H4 (cell line): ENCODE measurements at places on chromosomes 16 and 17.
A peak's percentile ranks its signal among the peaks of the same experiment; 100 is the strongest.

DNA sequence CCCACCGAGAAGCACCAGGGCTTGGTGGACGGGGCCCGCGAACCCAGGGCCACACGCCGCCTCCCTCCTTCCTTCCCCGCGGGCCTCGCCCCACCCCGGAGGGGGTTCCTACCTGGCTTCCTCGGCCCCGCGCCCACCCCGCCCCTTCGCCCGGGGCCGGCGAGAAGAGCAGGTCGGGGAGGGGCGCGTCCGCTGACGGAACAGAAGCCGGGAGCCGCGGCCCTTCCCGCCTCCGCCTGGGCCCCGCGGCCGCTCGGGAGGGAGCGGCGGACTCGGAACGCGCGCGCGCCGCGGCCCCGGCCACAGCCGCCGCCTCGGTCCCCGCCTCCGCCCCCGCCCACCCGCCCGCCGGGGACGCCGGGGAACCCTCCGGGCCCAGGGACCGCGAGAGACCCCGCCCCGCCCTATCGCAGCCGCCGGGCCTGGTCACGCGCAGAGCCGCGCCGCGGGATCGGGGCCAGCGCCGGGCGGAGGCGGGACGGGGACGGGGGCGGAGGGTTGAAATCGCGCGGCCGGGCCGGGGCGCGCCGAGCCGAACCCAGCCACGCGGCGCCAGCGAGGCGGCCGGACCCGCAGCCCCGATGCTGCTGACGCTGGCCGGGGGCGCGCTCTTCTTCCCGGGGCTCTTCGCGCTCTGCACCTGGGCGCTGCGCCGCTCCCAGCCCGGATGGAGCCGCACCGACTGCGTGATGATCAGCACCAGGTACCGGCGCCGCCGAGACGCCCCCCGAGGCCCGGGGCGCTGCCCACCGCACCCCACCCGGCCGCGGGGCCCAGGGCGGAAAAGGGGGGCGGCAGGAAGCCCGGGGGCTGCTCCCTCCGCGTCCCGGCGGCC, at the start of gene TLCD3A:
TLCD3A (plus strand) TSS at position 530 of the 835 bp plus-strand sequence; CDS start at position 582, 52 bp downstream.
- DNase-seq: peak; percentile 50

DNA sequence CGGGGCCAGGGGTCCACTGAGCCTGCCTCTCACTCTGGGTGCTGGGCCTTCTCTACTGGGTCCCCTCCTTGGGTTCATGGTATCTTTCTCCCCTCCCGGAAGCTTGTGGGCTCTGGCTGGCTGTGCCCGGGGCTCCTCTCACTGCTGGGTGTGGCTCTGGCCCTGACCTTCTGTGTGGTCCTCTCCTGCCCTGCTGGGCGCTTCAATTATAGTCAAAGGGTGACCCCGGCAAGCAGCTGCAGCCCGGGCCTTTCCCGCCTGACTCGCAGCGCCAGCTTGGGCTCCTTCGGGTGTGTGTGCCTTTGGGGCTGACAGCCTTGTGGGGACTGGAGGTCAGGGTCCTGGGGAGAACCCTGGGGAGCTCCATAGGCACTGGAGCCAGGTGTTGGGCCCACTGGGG, 54.2 kb upstream of the PVALEF start:
- no peak for DNase-seq

DNA sequence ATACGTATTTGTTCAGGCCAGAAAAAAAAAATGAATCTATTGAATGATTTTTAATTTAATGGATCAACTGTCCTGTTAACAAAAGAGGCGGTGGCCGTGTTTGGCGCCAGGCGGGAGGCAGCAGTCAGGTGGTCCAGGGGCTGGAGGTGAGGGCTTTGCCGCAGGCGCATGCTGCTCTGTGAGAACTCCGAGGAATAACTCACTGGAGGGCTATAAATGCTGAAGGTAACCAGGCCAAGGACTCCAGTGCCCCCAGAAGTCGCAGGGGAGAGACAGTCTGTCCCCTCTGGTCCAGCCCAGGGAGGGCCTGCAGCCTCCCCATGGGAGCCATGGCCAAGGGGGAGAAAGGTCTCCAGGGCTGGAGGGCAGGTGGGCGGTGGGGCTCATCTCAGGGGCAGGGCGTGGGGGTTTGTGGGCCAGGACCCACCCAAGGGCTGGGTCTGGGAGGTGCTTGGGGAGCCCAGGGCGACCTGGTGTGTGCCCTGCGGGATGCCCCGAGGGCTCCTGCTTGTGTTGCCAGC, 7.1 kb upstream of the BAHCC1 start:
- DNase-seq: no peak

- DNase-seq: no peak
These were observed 299 bp downstream of the NUP85 start for GRCh38 chr17:75205793-75206163.

- no peak for DNase-seq
These were observed 31.9 kb downstream of the POLR2A start for GRCh38 chr17:7515911-7516610.

DNA sequence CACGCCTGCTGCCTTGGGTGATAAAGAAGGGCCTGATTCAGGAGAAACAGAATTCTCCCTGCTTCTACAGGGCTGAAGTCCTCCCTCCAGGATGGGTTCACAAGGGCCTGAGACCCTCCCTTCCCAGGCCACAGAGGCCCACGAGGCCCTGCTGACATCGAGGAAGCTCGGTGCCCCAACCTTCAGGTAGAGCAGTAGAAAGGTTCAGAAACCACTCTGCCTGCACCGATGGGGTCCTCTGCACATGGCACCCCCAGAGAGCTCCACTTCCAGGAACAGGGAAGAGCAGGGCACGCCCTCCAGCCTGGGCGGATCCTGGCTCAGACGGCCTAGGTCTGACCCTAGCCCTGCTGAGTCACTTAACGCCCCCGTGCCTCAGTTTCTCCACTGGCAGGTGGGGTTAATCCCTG, 773 bp downstream of the CENPX start:
- DNase-seq: no peak

- DNase-seq: peak; percentile 40
These were observed 18.1 kb downstream of the SOST start for GRCh38 chr17:43740541-43740940.

DNA sequence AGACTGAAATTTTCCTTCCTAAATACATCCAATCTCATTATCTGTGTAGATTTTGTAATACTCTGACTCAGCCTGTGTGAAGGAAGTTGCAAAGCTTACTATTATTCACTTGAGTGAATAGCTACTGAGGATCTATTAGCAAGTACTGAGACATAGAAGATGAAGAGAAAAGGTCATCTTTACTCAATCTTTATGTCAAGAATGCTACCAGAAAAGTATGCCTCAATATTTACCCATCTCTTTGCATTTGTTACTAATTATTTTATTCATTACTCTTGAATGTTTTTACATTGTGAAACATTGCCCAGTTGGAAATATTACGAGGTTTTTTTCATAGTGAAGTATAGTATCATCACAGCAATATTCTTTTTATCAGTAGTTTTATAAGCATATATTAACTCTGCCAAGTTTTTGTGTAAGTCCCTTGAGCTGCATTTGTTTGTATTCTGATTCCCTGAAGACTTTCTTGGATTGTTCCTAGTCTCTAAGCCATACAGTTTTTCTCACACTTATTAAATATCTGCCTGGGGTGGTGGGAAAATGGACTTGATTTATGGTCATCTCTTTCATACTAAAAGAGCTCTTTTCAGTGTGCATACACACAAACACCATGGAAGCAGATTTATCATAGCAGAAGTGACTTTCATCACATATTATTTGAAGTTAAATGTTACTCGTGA, 110.4 kb downstream of the MRTFB start:
- DNase-seq: no peak

GRCh38 chr16:87679593-87680271, 77.4 kb downstream of the JPH3 start:
- no peak for DNase-seq

DNA sequence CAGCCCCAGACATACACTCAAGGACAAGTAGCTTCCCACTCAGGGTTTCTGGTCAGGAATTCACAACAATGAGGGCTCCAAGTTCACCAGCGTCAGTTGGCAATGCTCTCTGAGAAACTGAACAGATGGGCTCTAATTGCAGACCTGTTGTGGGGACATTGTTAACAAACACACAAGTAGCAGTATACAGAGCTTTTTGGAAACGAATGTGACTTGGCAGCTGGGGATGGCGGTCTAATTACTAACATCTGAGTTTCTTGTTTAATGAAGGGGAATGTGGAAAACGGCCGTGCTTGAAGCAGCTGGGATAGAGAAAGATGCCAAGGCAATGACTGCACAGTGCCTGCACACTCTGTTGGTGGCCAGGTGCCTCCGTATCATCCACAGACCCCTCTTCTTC, 316.1 kb upstream of the IRX3 start:
- DNase-seq: no peak

GRCh38 chr16:82042144-82042543, 7.1 kb downstream of the HSD17B2 start:
- no peak for DNase-seq

DNA sequence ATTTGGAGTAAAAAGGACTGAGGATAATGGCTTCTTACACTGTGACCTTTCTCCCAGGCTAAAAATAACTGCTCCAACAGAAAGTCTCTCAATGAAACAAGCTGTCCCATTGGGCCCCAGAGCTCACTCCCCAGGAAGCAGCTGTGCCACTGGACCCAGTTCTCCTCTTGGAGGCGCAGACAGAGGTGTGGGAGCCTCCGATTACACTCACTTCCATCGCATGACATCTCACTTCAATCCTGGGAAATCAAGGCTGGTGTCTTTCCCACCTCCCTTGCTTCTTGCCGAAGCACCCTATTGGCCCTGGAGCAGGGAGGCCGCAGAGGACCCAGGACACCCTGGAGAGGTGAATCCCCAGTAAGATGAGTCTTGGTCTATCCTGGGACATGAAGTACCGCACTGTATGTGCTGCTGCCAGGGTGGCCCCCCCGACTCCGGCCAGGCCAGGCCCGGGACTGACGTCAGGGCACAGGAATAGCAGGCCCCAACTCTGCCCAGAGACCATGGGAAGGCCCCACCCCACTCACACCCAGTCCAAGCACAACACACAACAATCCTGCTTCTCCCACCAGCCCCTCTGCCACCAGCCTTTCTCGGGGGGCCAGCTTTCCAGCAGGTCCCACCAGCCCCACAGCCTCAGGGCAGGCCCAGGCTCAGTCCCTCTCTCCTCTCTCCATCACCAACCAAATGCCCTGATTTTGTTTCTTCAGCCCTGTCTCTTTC, 29.5 kb downstream of the SRL start:
- DNase-seq: no peak

DNA sequence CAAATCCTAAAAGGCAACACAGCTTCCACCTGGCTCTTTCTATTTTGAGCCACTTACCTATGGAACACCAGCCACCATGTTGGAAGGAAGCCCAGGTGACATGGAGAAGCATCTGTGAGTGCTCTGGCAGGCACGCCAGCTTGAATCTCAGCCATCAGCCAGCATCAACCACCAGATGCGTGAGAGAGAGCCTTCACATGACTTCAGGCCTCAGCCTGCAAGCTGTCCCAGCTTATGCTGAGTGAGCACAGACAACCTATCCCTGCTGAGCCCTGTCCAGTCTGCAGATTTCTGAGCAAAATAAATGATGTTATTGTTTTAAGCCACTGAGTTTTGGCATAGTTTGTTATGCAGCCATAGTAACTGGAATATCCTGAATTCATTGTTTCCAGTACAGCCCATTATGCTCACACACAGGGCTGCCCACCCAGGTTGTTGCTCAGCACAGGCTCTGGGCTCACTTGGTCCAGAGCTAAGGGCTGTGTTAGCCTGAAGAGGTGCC, 35.1 kb downstream of the TMEM238L start:
- DNase-seq: no peak

GRCh38 chr17:64336760-64337413, 53.8 kb downstream of the PECAM1 start:
- no peak for DNase-seq

GRCh38 chr16:66849021-66849420, 4.8 kb downstream of the CA7 start:
- DNase-seq: no peak

DNA sequence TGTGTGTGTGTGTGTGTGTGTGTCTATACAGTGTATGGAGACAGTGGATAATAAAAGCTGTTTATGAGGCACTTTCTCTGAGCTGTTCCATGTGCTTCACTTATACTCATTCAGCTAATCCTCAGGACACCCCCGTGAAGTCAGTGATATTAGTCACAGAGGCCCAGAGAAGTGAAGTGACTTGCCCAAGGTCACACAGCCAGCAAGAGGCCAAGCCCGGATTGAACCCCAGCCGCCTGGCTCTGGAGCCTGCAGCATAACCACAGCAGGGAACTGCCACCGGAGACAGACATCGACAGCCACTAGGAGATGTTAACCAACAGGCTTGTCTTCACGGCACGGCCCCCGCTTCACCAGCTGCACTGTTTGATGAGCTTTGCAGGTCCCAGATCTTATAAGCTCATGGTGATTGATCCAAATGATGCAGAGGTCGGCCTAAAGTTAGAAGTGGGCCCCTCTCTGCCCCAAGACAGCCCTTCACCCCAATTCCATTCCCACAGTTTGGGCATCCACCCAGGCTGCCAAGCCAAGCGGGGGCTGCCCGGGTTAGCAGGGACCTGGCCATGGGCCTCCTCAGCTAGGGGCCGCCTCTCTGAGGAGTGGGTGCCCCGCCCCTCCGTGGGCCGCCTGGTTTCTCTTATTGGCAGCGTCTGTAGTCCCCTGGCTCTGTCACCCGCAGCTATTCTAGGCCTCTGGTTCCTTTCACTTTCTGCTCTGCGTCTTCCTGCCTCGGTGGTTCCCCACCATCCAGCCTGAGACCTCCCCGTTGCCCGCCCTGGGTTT, 30.9 kb downstream of the SOCS1 start:
- no peak for DNase-seq

GRCh38 chr17:17763136-17763535, 73.7 kb downstream of the SREBF1 start:
- no peak for DNase-seq

DNA sequence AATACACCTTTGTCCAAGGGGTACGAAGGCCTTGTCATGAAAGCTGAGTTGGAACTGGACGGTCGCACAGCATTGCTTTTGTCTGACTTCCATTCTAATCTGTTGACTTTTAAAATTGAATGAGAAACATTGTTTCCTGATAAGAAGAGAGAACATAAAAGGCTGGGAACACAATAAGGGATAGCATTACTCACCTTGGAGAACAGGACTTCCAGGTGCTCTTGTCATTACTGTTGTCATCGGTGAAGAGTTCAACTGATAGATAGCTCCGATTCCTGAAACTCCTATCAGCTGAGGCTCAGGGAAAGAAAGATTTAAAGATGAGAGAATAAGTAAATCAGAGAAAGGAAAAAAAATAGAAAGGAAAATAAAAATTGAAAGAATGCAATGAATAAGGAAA, 351.1 kb downstream of the KCNJ2 start:
- DNase-seq: no peak

GRCh38 chr17:42767512-42767911, 5.7 kb upstream of the VPS25 start:
- no peak for DNase-seq

- no peak for DNase-seq
These were observed 220.5 kb downstream of the C16orf78 start for GRCh38 chr16:49594153-49594552.

GRCh38 chr17:33202796-33203495, 90.1 kb downstream of the ASIC2 start:
- DNase-seq: no peak

DNA sequence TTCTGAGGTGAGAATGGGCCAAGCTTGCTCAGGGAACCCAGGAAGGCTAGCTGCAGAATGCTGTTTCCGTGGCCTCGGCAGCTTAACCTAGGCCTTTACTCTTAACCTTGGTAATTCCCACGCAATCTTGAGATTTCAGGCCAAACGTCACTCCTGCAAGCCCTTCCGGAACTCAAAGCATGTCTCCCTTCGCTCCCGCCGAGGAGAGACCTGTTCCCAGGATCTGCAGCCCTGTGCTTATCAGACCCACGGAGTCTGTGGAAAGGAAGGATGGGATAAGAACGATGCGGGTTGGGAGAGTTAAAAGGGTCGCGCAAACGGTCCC, 524 bp upstream of the ZFP3 start:
- DNase-seq: no peak
